Naive thymus-derived CD4-positive, alpha-beta T cell (primary cell): ENCODE measurements at places on chromosomes 5 and 9. TPM values are rescaled to one million over a fixed set of nuclear protein-coding genes. Genes with fewer than 3 reads are reported as not detected.

GRCh38 chr5:149005077-149005892 is 57.6 kb downstream of the SH3TC2 start:
- no peaks in the 10 kb centered on the region for H3K27me3 ChIP-seq
- DNase-seq, result no peak
- no peaks in the 10 kb centered on the region for H3K4me1 ChIP-seq
- no peak overlapping the region for H3K4me3 ChIP-seq

- no peaks in the 10 kb centered on the region for H3K36me3 ChIP-seq
- H3K27ac ChIP-seq, result no peak overlapping the region
- H3K4me1 ChIP-seq, result no peaks in the 10 kb centered on the region
- H3K4me3 ChIP-seq, result no peak overlapping the region
- DNase-seq, result no peak
Measured at GRCh38 chr5:96434201-96434645, 1.2 kb upstream of the PCSK1 start.

- H3K4me1 ChIP-seq, result no peaks in the 10 kb centered on the region
- H3K4me3 ChIP-seq, result no peak overlapping the region
- H3K27me3 ChIP-seq, result peaks cover 7% of the 10 kb centered on the region
- H3K27ac ChIP-seq, result no peak overlapping the region
Measured at GRCh38 chr9:89077519-89077918, 86.3 kb downstream of the S1PR3 start.

The FOXD4L5 gene
- total RNA-seq, result 1.2 TPM

The CSF1R gene
- 6.4 TPM for total RNA-seq

The FLT4 gene
- total RNA-seq, result 0.53 and 0.71 TPM in 2 replicates
